ENCODE measurements at places on chromosomes 3 and 15. TPM values are rescaled to one million over a fixed set of nuclear protein-coding genes. Genes with fewer than 3 reads are reported as not detected.

The FANCD2OS gene
- not detected for total RNA-seq

DNA sequence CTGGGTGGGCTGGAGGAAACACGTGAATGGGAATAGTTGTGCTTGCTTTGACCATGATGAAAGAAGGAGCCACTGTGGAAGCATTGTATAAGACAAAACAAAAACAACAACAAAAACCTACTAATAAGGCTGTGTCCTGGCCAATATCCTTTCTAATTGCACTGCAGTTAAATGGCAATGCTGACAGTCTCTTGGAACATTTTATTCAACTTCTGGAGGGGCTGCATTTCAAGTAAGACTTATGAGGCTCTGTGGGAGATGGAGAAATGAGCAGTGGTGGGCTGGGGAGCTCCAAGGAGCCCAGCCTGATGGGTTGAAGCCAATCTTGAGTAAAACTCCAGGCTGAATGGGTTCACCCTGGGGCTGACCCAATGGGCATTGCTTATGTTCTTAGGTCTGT is 99.8 kb upstream of the ROPN1 start:
- DNase-seq: no peak

- peak; percentile 56 for DNase-seq
These were observed 107.7 kb downstream of the IGF2BP2 start for GRCh38 chr3:185717121-185717520.

GRCh38 chr3:32602206-32602605 is 31.5 kb upstream of the DYNC1LI1 start:
- no peak for DNase-seq

GRCh38 chr3:178536211-178537079 is at the start of gene KCNMB2:
TSS of gene KCNMB2 (plus strand) at chr3:178536436.
- DNase-seq: peak; percentile 15

- DNase-seq: no peak
These were observed 360.4 kb upstream of the FRG2C start for GRCh38 chr3:75303741-75304140.

GRCh38 chr3:32334675-32335074 is 57.0 kb upstream of the CMTM7 start:
- no peak for DNase-seq

GRCh38 chr15:58549013-58549784 is 117.4 kb downstream of the LIPC start:
- peak; percentile 53 for DNase-seq

The DAZL gene
- 0.33 TPM for total RNA-seq

DNA sequence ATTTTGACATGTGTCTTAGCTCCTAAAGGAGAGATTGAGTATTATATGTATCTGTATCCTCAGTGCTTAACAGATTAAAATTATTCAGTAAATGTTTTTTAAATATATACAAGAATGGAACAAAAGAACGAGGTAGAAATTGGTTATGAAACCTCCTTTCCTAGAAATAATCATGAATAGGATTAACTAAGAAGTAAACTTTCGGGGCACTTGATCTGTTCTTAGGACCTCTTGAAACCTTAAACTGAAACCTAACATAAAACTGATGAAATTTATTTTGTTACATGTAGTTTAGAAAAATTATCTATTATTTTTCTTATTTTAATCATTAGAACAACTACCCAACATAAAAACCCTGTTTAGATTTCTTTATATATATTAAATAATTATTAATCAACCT is 311.5 kb downstream of the THSD4 start:
- DNase-seq: no peak

DNA sequence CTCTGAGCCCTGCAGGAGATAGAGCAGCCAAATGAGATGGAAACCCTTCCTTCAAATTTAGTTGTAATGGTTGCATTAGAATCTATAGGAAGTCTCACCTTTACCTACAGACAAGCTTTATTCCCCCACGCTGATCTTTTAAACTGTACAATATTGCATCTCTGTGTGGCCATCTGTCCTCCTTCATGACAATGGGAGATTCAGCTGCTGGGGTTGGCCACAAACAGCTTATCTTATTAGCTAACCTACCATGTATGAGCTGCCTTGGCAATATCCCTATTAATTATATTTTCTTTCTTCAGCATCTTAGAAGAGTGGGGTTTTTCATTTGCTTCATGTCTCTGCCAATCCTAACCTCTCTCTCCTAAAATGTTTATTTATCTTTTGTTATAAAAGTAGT is 238.7 kb upstream of the NR2E3 start:
- DNase-seq: no peak

The GXYLT2 gene
- 35.7 TPM for total RNA-seq

The SEMA4B gene
- total RNA-seq: 27.8 TPM

GRCh38 chr3:13241621-13242363 is 168.6 kb upstream of the IQSEC1 start:
- DNase-seq: no peak

DNA sequence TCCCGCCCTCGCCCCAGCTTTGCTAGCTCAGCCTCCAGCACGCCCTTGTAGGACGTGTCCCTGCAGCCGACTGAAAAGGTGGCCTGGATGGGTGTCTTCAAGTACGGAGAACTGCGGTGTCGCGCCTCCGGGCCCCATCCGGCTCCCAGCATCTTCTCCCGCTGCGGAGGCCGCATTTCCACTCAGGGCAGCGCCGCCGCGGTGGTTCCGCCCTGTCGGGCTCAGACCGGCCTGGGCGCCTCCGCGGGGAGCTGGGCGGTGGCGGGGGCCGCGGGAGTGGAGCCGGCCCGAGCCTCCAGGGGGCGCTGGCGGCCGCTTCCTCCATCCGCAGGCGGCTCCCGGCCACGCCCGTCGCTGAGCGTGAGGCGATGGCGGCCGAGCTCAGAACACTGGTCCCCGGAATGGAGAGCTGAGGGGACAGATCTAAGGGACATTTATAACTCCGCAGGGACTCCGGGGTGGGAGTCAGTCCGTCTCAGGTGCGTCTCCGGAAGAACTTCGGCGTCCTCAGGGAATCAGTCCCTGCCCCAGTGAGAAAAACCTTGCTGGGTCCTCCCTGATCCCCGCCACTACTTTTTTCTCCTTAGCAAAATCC is 13.6 kb upstream of the SMCO1 start:
- DNase-seq: peak; percentile 84

The PRSS50 gene
- total RNA-seq: 1.1 TPM

DNA sequence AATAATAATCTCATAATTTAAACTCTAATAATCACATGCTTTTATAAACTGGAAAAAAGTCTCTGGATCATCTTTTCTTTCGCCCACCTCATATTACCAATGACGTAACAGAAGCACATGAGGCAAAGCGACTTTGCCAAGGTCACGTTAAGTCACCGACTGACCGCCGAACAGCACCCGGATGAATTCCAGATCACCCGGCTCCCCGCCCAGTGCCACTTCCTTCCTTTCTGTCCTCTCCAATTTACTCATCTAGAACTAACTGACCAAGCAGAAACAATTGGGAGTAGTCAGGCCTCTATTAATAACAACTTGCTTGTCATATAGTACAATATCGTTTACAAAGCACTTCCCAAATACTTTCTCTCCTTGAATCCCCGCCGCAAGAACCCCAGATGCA is 21.1 kb downstream of the FGF12 start:
- DNase-seq: no peak

- DNase-seq: peak; percentile 50
These were observed 126.8 kb downstream of the MITF start for GRCh38 chr3:69865925-69866679.

The RTP1 gene
- total RNA-seq: not detected

- DNase-seq: no peak
These were observed 22.3 kb upstream of the BMF start for GRCh38 chr15:40130799-40131502.

- DNase-seq: no peak
These were observed 34.7 kb downstream of the RBP2 start for GRCh38 chr3:139441656-139442055.

DNA sequence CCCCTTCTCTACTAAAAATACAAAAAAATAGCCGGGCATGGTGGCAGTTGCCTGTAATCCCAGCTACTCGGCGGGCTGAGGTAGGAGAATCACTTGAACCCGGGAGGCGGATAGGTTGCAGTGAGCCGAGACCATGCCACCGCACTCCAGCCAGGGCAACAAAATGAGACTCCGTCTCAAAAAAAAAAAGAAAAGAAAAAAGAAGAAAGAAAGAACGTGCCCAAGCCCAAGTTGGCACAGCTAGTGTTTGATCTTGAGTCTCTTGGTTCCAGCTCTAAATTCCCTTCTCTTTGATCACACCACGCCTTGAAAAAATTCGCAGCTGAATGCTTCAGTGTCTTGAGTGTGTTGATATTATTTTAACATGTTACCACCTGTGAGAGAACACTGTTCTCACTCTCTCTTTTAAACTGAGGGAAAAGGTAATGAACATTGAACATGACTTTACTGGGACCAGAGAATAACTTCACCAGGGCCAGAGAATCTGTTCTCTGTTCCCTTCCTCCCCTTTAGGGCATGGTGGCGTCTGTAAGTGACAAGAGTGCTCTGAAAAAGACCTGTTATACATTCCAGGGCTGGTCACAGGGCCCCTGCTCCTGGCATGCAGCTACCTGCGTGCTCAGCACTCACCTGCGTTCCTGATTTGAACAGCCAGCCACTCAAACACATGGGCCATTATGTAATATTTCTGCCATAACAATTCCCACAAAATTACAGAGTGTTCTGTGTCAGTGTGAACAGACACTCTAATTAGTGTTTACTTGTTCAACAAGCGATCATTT is 19.0 kb downstream of the SLCO3A1 start:
- no peak for DNase-seq

- DNase-seq: peak; percentile 58
These were observed 69.5 kb upstream of the VEPH1 start for GRCh38 chr3:157572559-157573270.

GRCh38 chr15:90161950-90162361 is 39.2 kb upstream of the SEMA4B start:
- no peak for DNase-seq
